SIG-M5 (cell line): ENCODE measurements at places on chromosomes 1 and 21.

GRCh38 chr1:16230744-16231143 lies 6.2 kb downstream of the CPLANE2 start:
- DNase-seq = no peak

- DNase-seq = no peak
Observed at GRCh38 chr1:231850786-231851185, 224.2 kb downstream of the DISC1 start.

DNA sequence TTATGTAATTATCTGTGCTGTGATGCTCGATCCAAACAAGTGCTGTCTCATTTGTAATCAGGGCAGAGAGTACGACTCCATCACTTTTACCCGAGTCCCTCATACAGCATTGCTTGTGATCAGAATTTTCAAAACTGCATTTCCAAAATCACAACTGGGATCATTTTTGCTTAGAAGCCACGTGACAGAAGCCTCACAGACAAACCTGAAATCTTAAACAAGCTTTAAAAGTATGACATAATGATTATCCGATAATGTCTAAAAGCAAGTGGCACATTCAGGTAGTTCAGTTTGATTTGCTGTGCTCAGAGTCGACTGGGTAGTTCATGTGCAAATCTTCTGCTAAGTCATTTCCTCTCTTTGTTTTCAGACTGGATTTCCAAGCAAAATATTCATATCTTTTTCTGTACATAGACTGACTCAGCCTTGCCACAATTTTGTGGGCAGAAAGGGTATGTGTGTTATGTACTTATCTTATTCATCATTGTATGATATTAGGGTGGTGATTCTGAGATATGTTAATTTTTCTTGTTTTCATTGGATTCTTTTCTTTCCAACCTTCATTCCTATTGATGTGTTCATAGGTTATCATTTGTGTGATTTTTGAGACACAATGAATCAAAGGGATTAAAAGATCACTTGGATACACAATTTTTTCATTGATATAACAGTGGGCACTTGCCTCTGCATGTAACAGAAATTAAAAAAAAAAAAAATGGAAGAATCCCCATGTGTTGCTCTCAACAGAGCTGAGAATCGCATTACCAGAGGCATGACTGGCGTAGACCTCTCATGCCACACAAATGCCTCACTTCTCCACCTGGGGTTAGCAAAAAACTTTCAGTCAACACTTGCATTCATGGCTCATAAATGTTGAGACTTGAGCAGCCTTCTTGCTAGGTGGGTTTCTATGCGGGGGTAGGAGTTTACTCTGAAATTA lies 355.7 kb downstream of the LTN1 start:
- no peak for DNase-seq

DNA sequence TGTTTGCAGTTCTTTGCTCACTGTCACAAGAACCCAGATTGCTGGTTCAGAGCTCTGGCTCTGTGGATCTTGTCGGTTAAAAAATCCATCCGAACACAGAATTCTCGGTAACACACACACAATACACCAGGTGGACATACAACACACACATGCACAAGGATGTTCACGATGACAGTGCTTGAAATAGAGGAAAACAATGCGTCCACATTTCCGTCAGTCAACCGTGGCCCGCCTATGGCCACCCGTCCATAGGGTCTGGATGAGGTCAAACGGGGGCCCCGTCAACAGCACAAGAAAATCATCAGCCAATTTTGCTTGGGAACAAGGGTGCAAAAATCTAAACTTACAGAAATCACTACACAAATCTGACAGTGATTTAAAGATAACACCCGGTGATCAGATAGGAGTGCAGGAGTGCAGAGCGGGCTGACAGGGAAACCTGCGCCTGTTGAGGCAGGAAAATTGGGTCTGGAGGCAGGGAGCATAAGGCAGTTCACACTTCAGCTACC lies 50.4 kb upstream of the SLC19A1 start:
- DNase-seq = no peak

DNA sequence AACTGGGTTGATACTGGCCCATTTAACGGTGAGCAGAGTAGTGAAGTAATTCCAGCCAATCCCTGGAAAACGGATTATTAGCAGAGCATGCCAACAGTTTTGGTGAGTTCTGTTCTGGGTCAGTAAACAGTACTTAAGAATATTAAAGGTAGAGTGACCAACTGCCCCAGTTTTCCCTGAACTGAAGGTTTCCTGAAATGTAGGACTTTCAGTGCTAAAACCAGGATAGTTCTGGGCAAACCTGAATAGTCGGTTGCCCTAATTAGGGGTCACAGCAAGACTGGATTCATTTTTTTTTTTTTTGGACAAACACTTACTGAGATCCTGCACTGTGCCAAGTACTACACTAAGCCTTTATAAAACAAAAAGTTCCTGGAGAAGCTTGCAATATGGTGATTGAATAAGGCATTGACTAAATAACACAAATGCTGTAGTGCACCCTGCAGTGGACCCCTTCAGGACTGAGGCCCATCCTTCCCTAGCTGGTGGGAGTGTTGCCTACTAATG lies 75.9 kb downstream of the KCNK1 start:
- no peak for DNase-seq

DNA sequence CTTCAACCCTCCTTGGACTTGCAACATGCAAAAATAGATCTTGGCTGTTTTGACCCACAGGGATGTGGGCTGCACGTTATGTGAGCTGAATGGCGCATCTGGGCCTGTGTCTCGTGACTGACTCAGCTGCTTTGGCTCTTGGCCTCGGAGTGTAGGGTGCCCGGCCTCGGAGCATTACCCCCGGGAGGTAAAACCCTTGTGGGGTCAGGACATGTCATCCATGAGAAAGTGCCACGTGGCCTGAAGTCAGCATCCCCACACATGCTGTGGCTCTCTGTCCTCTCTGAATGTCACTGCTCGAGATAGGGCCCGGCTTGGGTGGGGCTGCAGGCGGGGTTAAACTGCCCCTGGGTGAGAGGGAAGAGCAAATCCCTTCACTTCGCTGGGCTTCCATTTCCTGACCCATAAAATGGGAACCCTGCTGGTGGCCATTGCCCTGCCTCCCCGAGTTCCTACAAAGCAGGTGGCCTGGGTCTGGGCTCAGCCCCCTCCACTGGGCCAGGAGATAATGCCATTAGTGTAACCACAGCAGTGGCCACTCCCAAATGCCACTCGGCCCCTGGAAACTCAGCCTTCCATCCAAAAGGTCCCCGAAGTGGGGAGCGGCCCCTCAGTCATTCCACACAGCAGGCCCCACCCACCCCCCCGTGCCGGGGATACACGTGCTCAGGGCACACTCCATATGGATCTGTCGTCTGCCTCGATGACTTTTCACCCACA lies 22.8 kb upstream of the TSPEAR start:
- DNase-seq = no peak

- DNase-seq = no peak
Observed at GRCh38 chr1:204199579-204199978, 3.3 kb upstream of the KISS1 start.

DNA sequence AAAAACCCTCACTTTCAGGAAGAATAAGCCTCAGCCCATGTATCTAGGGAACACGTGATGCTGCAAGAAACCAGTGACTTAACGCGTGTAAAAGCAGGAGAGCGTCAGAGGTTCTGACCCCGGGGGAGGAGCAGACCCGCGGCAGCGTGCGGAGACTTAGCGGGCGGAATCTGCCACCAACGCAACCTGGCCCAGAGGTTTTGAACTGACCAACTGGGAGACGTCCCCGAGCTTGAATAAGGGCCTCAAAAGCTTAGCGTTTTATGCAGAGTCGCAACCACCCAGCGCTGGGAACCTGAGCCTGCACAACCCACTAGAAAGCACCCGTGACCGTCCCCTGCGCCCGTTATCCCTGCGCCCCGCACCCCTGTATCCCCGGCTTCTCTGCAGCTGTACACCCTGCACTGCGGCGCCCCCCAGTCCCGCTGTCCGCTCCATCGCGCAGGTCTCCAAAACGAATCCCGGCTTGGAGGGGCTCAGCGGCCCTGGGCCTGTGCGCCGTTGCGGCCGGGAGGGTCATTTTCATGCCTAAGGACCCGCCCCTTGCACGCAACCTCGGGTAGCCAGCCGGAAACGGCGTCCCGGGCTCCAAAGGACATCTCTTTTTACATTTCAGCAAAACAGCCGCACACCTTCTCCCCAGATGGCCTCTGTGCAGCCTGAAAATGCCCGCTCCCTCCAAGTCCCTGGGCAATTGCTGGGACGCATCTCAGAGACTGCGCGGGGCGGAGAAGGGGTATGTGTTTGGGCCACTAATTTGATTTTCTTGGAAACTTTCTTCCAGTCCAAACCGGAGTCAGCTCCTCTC lies 29.4 kb upstream of the TRIM17 start:
- no peak for DNase-seq

GRCh38 chr1:239392271-239392670 lies 5.9 kb downstream of the CHRM3 start:
- DNase-seq = no peak

DNA sequence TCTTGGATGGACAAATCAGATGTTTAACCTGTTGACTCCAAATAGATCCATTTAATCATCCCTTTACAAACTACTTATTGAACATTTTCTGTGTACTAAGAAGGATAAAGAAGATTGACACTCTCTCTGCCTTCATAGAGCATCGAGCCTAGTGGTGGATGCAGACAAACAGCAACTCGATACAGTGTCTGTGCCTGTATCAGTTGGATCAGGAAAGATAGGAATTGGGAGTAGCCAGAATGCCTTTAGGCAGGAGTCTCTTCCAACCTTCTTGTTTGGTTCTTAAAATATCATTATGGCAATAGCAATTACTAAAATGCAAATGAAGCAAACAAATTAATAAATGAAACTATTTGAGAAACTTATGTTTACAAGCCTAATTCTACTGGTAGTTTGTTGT lies 89.0 kb upstream of the RAVER2 start:
- no peak for DNase-seq

DNA sequence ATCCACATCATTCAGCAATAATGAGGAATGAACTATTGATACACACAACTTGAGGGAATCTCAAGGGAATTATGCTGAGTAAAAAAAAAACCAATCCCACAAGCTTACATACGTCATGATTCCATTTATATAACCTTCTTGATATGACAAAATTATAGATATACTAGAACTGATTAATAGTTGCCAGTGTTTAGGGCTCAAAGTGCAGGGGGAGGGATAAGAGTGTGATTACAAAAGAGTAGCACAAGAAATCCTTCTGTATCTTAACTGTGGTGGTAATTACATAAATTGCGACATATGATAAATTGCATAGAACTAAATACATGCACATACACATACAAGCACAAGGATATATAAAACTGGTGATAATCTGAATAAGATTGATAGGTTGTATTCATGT lies 13.5 kb downstream of the DIRAS3 start:
- no peak for DNase-seq

GRCh38 chr1:65260851-65261473 lies 48.4 kb upstream of the DNAJC6 start:
- no peak for DNase-seq

DNA sequence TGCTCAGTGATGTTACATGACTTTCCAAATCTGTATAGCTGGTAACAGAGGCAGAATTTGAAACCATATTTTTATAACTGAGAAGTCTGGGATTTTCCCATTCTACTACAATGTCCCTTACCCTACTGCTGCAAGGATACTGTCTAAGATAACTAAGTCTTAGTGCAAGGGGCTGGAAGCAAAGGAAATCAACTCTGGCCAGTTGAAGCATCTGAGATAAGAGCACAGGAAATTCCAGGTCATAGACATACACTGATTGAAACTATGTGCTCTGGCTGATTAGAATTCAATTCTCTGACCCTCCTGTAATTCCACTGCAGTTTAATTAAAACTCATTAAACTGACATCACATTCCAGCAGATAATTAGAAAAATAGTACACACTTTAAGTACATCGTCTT lies 267.7 kb upstream of the C1orf87 start:
- DNase-seq = no peak

GRCh38 chr1:12501661-12502060 lies 116.3 kb downstream of the DHRS3 start:
- no peak for DNase-seq

GRCh38 chr1:99603699-99604560 lies 42.0 kb upstream of the PALMD start:
- DNase-seq = no peak

DNA sequence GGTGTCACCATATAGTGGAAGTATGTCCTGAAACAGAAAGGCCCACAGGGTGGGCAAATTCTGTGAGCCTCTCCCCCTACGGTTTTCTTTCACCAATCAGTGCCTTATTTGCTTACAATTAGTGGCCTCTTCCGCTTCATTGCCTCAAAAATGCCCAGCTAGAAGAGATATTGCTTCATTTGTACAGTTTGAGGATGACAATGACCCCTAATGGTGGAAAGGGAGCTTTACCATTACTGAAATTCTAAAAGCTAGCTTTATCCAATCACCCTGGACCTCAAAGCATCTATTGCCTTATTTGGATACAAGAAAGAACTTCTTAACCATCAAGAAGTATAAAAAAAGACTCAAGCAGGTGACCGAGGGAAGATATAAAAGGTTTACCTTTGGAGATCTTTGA lies 49.6 kb downstream of the LRRC71 start:
- DNase-seq = no peak

- no peak for DNase-seq
Observed at GRCh38 chr21:36788120-36788638, 89.3 kb downstream of the SIM2 start.

GRCh38 chr1:67588178-67588855 lies 96.7 kb upstream of the GADD45A start:
- no peak for DNase-seq

DNA sequence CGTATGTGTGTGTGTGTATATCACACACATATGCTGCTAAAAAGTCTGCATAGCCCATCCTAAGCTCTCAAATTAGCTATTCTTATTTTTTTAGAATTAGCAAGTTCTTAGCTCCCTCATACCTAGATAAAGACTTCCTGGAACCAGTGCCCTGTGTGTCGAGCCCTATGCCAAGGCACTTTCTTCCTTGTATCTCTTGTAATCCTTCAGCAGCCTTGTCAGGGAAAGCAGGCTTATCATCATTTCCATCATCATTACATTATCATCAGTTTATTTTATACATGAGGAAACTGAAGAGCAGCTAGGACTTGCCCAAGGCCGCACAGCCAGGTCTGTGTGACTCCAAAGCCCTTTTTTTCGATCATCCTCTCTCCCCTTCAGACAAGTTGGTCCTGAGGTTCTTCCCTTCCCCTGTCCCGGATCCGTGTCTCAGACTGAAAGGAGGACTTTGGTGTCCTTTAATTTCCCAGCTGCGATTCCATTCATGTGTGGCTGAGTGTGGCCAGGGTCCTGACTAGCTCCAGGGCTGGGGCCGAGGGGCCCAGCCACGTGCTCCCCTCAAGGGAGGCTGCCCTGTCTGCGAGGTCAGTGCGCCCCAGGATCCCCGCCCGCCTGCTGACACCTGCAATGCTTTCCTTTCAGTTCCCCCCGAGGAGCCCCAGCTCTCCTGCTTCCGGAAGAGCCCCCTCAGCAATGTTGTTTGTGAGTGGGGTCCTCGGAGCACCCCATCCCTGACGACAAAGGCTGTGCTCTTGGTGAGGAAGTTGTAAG lies 24.9 kb downstream of the IL6R start:
- no peak for DNase-seq
